Activated CD8-positive, alpha-beta memory T cell treated with anti-CD3 and anti-CD28 coated beads for 1 hour (primary cell): ENCODE measurements at places on chromosomes 1 and 21.

GRCh38 chr1:31143455-31143854 lies 77.9 kb upstream of the PUM1 start:
- DNase-seq = no peak

GRCh38 chr1:204405988-204406387 lies 5.6 kb downstream of the PPP1R15B start:
- DNase-seq = no peak

GRCh38 chr1:27526569-27527222 lies 36.7 kb upstream of the WASF2 start:
- DNase-seq = no peak

- no peak for DNase-seq
Measured at GRCh38 chr1:218694636-218695035, 349.5 kb downstream of the TGFB2 start.

DNA sequence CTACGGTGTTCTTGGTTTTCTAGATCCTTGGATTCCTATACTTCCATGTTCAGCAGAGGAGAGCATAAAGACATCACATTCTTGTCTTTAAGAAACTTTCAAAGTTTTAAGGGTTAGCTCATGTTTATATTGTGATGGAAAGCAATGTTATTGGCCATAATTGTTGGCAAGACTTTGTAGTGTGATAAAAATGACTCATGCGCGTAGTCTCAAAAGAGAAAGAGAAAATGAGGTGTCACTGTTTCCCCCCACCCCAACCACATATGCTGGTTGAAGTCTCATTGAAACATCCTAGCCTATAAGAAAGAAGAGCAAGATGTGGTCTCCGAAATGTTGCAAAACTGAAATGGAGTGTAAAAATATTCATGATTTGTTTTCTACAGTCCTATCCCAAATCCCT lies 348.8 kb downstream of the PTBP2 start:
- DNase-seq = no peak

DNA sequence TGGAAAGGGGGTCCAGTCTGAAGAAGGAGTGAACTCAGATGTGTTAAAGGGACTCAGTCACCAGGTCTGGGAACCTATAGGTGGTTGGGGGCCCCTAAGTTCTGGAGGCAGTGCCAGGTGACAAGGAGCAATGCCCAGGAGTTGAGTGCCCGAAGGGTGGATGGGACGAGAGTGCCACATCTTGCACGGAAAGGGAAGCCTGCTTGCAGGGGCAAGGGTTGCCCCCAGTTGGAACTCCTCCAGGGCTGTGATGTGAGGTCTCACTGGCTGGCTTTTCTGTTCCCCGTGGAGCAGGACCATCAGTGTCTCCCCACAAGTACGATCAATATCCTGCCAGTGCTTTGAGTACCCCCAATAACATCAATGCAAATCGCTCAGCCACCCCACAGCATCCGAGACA lies 107.3 kb downstream of the TOMM20 start:
- no peak for DNase-seq

DNA sequence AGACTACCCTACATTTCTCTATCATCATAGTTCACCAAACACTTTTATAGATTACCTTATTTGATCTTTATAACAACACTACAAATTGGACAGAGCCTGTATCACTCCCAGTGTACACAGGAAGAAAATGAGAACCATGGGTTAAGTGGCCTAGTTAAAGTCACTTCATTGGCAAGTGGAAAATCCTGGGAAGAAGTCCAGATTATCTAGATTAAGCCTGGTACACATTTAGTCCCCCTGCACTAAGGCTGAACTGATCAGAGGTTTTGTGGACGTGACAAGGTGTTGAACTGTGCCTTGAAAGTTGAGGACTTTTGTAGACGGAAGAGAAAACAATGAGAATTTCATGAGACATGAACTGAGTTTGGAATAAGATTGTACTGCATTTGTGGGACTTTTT lies 7.5 kb upstream of the USH2A start:
- no peak for DNase-seq

DNA sequence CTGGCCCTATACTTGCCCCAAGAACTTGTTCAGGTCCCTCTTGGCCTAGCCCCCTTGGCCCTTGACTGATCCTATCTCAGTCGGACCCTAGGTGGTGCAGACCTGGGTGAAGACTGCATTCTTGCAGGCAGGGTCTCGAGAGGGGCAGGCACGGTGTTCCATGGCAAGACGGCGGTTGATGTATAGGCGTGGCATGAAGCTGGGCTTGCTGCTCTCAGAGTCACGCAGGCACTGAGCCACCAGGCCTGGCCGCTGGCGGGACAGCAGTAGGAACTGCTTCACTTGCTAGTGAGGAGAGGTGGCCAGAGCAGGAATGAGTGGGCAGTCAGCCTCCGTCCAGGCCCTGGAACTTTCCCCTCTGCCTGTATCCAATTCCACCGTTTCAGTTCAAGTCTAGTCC lies 3.8 kb downstream of the HECTD3 start:
- no peak for DNase-seq

GRCh38 chr1:156458181-156458503 lies 42.4 kb downstream of the MEF2D start:
- DNase-seq = no peak

DNA sequence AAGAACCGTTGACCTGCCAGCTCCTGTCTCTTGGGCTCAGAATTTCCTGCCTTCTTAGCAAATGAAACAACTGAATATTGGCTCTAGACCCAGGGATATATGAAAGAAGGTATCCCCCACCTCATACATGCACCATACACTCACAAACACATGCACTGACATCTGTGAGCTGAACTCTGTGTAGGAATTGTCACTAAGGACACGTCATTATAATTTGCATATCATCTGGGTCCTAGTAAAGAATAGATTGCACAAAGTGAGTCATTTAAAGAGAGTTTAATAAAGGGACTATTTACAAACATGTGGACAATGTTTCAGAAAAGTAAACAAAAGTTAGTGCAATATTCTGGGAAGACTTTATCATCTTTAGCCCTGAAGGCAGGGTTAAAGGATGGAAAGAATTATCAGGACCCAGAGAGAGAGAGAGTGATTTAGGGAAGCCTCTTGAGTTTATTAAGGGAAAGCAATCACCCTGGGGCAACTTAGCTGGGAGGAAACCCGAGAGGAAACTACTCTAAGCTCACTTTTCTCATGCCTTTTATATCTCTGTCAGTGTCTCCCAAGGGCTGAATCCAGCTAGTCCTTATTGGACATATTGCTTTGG lies 74.1 kb upstream of the PLA2G4A start:
- no peak for DNase-seq
